Anterior cingulate cortex (tissue), 58 donors: ENCODE measurements at places on chromosomes 1 and 21.

DNA sequence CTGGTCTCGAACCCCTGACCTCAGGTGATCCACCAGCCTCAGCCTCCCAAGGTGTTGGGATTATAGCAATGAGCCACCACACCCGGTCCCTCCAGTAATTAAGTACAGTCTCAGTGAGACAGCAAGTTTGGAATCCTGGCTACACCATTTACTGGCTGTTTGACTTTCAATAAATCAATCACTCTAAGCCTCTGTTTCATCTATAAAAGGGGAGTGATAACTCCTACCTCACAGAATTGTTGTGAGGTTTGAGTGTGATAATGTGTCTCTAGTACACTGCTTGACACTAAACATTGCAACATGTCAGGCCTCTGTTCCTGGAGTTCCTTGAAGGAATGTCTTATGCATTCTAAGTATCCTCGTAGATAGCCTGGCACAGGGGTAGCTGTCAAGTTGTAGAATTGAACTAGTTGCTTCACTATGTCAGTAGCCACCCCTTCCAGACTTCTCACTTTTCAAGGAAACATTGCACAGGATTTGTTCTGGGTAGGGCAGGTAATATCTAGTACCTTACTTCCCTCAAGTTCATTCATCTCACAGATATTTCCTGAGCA lies 12.4 kb downstream of the ENTREP3 start:
- DNase-seq, result no peak

- no peak for DNase-seq
These were observed 16.6 kb downstream of the IPO9 start for GRCh38 chr1:201845331-201846083.

GRCh38 chr1:75908717-75909152 lies 23.5 kb downstream of the ASB17 start:
- no peak for DNase-seq

GRCh38 chr1:182126272-182126800 lies 64.8 kb upstream of the ZNF648 start:
- no peak for DNase-seq

DNA sequence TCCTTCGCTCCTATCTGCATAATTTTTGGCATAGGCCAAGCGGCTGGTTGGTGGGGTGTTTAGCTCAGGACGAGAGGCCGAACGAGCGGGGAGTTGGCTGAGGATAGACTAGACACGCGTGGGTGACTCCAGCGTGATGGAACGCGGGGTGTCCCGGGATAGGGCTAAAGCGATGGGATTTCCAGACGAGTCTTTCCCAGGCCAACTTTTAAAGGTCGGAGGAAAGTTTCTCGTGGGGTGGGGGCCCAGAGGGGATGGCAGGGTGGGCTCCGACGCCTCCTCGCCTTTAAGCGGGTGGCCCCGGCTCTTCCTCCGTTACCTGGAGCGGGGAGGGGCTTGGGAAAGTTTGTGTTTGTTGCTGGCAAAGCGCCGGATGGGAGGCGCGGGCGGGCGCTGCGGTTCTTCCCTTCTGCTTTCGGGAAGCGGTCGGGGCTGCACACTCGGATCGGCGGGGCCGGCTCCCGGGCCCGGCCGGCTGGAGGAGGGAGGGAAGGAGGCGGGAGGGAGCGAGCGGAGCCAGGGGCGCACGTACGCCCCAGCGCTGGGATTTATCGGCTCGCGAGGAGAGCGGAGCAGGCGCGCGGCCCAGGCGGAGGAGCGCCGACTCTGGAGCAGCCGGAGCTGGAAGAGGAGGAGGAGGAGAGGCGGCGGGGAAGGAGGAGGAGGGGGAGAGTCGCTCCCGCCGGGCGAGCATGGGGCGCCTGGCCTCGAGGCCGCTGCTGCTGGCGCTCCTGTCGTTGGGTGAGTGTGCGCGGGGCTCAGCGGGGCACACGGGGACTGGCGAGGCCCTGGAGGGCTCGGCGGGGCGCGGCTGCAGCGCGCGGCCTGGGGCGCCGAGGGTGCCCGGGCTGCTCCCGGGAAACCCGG lies at the start of gene PTGFRN:
Gene PTGFRN, plus strand, starts transcription at position 405 of the 867 bp plus-strand sequence. Its CDS starts 288 bp downstream, at position 693.
- no peak for DNase-seq

- DNase-seq, result no peak
These were observed 251.2 kb upstream of the CACYBP start for GRCh38 chr1:174748586-174748985.

- DNase-seq, result no peak
These were observed 239.8 kb upstream of the RAB4A start for GRCh38 chr1:229031061-229031460.

GRCh38 chr1:64268653-64269557 lies 65.5 kb downstream of the UBE2U start:
- peak; percentile 67 for DNase-seq

DNA sequence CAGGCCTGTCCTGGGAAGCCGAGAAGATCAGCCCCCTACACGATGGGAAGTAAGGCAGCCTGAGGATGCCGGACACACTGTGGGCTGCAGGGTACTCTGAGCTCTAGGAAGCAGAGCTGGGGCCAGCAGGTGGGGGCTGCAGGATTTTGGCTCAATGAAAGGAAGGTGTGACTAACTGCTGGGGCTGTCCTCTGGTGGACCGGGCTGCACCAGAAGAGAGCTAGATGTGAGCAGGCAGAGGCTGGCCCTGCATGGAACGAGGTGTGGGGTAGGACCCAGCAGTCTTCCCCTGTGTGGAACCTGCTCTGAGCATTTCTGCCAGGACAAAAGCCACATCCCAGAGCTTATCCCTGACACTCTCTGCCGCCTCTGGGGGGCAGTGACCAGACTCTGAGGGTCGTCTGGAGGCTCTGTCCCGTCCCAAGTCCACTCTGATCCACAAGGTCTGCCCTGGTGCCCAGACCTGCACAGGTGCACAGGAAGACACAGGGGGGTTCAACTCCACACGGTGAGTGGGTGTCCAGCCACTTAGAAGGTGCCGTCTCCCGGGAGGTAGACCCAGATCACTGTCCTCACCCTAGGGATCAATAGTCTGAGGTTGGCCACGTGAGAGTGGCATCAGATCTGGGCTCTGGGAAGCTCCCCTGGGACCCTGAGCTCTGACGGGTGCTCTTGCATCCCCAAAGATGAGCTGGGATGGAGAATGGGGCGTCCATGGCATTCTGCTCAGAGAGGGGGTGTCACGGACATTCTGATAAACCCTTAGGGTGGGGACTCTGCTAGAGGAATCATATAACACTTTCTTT lies 187.6 kb upstream of the VAMP3 start:
- DNase-seq, result no peak

DNA sequence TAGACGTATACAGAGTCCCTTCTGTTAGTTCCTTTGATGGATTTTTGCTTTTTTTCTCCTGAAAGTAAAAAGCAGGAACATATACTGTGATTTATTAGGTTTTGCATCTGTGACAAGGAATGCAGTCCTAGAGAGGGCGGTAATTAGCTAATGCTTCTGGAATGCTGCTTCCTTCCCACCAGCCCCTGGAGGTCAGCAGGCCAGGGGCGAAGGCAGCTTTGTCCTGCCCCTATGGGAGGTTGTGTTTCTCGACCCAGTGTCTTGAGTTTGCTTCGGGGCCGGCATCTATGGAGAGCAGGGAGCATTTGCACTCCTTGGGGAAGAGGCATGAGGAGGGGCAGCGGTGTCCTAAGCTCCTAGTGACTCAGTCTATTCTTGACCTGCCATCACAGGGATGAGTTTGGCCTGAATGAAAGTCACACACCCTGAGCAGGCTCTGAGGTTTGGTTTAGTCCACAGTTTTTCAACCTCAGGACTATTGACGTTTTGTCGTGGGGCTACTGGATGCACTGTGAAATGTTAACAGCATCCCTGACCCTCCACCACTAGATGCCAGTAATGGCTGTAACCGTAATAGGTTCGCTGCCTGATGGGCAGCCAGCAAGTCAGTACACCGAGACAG lies 85.0 kb upstream of the KCNJ15 start:
- no peak for DNase-seq

- no peak for DNase-seq
These were observed 56.9 kb downstream of the TIAM1 start for GRCh38 chr21:31287201-31287600.

- no peak for DNase-seq
These were observed 275.1 kb upstream of the GJB5 start for GRCh38 chr1:34479731-34480130.

GRCh38 chr1:102529446-102529845 lies 532.7 kb upstream of the OLFM3 start:
- no peak for DNase-seq

GRCh38 chr1:14238472-14239307 lies 359.8 kb upstream of the KAZN start:
- DNase-seq, result no peak

DNA sequence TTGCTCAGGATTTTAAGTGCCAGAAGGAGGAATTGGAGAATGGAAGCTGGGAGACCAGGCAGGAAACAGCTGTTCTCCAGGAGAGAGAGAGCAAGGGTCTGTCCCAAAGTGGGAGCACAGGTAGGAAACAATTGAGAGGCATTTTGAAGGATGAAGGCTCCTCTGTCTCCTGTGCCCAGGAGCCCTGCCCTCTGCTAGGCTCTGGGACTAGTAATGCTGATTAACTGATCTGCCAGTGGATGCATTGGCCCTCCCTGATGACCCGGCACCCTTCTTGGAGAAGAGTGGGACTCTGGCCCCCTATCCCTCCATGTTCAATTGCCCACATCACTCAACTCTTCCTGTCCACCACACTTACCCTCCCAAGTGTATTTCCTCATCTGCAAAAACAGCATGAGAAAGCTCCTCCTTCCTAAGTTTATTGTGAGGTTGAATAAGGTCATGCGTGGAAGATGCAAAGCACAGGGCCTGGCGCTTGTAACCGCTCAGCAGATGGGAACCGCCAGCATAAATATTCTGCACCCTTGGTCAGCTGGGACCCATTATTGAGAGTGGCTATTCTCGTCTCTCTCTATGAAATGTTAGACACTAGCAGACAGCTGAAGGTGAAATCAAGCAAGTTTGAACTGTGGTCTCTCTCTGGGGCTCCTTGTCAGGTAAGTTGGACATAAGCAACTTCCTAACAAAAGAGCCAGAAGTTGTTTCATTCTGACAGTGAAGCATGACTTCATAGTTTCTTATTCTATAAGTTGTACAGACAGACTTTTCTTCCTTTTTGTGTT lies 63.0 kb upstream of the ANGPTL1 start:
- DNase-seq, result no peak

DNA sequence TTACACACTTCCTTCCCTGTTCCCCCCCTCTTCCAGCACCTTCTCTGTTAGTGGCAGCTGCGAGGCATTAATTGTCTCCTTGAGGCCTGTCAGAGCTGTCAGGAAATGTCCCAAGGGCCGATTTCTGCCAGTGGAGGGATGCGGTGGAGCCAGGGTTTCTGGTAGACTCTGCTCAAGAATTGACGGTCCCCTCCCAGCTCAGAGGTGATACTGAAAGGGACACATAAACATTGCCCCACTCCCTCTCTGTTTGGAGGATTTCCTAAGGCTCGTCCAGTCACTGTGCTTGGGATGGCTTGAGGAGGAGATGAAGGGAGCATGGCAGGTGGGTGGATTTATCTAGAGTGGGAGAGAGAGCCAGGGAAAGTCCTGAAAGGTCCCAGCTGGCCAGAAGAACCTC lies 61.4 kb upstream of the CD34 start:
- no peak for DNase-seq

DNA sequence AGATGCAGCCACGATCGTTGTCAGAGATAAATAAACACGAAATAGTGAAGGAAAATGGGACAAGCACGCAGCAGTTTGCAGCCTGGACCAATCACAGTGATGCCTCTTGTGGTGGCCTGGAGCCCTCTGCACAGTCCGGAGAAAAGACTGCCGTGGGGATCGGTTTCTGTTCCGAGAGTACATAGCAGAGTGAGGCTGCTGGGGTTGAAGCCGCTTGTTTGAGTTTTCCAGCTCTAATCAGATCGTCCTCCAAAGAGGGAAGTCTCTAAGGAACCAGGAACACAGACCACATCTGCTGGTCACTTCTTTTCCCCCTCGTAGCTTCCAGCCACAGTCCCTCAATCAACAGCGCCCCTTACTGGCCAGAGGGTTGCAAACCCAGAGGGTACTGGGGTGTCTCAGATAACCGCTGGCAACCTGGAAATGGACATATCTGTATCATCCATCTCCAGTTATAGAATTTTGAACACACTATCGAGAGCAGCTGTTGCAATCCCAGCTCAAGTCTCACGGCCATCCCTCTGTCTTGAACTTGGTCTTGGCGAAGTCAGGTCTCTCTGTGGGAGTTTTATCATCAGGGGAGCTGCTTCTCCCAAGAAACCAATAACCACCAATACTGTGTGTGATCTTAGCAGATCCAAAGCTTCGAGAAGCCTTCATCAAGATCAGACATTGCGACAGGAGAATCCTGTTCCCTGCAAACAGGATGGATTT lies 57.4 kb downstream of the OLIG1 start:
- peak; percentile 82 for DNase-seq

- DNase-seq, result no peak
These were observed 36.0 kb upstream of the KIF26B start for GRCh38 chr1:245118806-245119205.

DNA sequence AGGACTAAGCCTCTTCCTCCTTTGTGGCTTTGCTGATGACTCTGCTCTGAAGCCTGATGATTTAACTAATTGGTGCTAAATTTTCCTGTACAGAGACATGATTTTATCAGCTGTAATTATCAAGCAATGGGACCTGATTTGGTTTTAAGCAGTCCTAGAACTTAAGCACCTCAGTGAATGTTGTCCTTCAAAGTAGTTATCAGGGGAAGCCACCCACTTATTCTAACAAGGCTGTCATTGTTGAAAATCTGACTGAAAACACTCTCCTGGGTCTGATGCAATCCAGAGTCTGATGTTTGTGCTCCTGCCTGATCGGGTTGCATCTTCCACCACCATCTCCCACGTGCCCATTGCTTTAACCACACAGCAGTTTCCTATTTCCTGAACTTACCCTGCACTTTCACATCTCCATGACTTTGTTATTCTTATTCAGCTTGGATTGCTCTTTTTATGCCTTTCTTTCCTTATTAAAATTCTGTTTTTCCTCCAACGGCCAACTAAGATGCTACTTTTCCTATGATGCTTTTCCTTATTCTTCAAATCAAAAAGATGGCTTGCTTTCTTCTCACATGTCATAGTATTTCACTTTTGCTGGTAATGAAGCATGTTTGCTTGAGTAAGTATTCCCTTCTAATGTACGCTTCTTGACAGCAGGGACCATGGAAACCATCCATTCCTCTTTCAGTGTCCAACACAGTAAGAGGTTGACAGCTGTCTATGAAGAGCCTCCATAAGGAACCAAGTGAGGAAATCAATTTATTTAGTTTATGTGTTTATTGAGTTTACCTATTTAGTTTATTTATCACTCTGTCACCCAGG lies 55.0 kb downstream of the S1PR1 start:
- DNase-seq, result peak; percentile 7

- DNase-seq, result no peak
These were observed 81.7 kb upstream of the ATP1B1 start for GRCh38 chr1:169024800-169025271.

- no peak for DNase-seq
These were observed 50.1 kb downstream of the SPATA46 start for GRCh38 chr1:162326559-162326958.

- DNase-seq, result no peak
These were observed 8.7 kb downstream of the IER5 start for GRCh38 chr1:181097242-181097641.

GRCh38 chr21:30408782-30409494 lies 13.1 kb downstream of the KRTAP13-1 start:
- no peak for DNase-seq

- DNase-seq, result no peak
These were observed 6.4 kb downstream of the LAMC1 start for GRCh38 chr1:183029591-183030000.
